ENCODE measurements at places on chromosomes 2 and 18.
A peak's percentile ranks its signal among the peaks of the same experiment; 100 is the strongest.

- no peak for DNase-seq
Observed at GRCh38 chr2:55511508-55512124, 7.9 kb upstream of the CFAP36 start.

DNA sequence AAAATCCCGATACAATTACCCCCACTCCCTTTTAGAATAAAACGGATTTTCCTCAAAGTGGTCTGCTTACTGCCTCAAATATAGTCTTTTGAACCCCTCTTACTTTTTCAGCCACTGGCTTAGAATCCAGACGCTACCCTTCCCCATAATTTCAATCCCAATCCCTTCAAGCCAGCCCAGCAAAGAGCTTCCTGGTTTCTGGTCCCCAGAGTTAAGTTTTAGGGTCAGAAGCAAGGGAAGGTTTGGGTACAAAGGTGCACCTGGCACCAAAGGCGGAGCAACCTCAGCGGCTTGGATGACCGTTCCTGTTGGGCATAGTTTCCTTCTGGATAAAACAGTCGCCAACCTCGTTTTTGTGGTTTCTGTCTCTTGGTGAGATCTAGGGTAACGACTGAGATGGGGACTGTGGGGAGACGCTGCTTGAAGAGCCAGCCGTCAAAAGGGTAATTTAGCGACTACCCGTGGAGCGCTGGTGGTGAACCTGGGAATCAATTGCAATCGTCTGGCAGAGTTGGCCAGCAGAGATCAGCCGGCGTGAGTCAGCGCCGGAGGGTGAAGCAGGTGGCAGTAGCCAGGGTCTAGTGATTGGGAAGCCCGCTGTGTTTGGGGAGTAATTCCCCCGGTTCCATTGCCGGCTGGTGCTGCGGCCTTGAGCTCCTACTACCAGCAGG, 1.6 kb downstream of the FEV start:
- DNase-seq: no peak

GRCh38 chr2:2149379-2149778, 181.7 kb downstream of the MYT1L start:
- no peak for DNase-seq

GRCh38 chr2:132420816-132421805, 4.5 kb downstream of the GPR39 start:
- no peak for DNase-seq

DNA sequence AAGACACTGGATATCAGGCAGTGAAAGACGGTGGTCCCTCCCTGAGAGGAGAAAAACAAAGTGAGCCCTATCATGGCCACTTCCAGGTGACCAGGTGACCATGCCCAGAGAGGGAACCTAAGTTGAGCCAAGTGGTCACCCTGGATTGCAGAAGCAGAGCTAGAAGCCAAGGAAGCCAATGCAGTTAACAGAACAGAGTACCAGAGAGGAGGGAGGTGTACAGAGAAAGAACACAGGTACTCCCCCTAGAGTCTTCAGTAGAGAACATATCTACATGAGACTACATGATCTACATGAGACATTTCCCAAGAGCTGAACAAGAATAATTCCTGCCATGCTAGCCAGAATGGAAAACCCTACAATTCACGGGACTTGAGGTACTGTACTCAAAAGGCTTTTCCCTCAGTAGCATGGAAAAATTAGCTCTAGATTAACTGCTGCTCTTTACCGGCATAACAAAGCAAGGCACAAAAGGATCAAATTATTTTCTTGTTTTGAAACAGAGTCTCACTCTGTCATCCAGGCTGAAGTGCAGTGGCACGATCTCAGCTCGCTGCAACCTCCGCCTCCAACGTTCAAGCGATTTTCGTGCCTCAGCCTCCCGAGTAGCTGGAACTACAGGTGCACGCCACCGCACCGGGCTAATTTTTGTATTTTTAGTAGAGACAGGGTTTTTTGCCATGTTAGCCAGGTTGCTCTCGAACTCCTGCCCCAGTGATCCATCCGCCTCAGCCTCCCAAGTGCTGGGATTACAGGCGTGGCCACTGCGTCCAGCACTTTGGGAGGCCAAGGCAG, 23.5 kb downstream of the ROCK2 start:
- no peak for DNase-seq

GRCh38 chr2:28544922-28545589, 49.2 kb downstream of the PLB1 start:
- DNase-seq: peak; percentile 17

DNA sequence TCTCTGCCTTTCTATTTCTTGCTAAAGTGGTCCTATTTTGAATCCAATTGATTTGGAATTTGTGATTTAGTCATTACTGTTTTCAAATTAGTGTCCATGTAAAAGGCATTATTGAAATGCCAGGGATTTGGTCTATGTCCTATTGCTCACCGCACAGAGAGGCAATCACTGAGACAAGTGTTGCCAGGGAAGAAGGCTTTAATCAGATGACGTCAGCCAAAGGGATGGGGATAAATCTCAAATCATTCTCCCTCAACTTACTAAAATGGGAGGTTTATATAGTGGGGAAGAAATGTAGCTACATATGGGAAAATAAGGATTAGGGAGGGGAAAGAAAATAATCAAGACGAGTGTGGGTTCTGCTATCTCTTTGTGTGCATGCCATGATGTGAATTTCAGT, 9.6 kb downstream of the SERPINB12 start:
- no peak for DNase-seq

DNA sequence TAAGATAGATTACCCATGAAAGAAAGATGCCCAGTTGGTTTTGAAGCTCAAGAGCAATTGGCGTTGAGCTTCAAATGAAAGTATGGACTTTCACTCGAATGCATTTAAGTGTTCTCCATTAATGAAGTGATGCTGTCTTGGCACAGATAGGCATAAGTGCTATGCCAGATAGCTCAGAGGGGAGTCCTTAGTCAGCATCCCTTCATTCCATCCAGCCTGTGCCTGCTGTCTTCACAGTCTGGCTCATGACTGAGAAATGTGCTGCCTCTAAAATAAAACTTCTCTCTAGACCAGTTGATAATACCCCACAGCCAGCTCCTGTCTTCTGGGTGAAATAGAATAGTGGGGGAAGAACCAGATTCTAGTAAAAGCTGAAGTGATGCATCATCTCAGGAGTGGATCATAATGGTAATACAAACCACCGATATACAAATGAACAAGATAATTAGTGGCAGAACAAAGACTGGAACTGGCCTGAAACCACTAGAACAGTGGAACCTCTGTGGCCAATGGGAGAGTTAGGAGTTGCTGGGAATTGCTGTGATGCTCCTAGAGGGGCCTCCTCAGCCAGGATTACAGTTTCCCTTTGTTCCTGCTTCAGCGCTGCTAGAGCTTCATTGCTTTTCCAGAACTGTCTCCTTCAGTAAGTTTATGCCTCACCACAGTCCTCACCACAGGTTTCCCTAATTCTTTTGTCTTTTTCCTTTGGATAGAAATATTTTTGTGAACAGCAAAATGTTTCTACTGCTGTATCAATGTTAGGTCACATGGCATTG, 359.3 kb downstream of the KIAA1328 start:
- DNase-seq: no peak

DNA sequence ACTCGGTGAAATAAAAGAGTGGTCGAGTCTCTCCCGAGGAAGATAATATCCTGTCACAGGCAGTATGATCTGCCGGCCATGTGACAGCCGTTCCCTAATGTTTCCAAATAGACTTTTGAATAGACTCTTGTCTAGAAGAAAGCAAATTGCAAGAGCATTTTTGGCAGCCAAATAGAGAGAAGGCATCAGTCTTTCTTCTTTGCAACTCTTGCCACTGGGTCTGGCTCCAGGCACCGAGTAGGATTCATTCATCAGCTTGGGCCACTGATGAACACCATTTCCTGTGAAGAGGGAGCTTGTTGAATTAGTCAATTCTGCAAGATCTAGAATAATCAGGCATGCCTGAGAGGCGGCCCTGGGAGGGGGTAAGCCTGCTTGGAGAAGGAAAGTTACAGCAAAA, 165.6 kb downstream of the KLHL29 start:
- no peak for DNase-seq

DNA sequence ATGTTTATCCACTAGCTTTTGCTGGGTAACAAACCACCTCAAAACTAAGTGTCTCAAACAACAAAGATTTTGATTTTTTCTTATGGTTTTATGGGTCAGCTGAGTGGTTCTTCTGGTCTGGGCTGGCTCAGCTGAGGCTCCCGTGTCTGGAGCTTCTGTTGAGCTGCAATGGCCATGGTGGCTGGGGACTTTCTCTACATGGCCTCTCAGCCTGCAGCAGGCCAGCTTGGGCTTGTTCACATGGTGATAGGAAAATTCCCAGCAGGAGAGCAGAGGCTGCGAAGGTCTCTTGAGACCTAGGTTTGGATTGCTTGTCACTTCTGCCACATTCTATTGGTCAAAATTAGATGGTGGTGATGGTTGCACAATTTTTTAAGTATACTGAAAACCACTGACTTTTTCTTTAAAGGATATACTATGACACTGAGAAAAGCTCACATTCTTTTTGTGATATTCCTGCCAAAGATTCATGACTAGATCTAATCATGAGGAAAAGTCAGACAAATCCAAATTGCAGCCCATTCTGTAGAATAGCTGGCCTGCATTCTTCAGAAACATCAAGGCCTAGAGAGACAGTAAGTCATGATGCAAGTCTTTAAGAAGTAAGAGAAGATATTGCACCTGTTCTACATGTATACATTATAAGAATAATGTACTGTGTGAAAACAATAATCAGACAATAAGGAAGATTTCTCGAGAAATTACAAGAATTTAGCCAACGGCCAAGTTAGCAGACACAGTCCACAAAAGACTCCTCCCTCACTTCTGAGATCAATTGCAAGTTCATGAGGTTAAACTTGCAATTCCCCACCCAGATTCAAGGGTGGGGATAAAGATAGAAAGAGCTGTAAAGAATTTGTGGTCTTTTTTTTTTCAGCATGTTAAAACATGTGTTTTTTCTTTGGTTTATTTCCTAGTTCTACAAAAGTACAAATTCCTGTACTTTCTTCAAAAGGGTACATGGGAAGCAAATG, 35.0 kb upstream of the IL1R2 start:
- DNase-seq: no peak

DNA sequence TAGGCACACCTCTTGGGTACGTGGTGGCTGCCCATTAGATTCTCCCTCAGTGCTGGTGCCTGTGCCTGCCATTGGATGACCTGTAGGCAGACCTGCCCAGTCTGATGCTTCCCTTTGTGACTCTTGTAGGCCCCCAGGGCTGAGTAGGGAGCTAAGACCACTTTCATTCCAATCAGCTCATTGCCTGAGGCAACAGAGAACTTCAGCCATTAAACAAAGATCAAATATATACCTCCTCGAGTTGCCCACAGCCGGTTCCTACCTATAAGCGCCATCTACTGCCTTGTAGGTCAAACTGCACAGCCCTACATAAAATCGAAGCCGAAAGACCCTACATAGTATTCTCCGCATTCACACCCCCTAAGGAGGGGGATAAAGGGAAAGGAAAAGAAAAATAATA, 184.6 kb downstream of the ETAA1 start:
- DNase-seq: no peak

DNA sequence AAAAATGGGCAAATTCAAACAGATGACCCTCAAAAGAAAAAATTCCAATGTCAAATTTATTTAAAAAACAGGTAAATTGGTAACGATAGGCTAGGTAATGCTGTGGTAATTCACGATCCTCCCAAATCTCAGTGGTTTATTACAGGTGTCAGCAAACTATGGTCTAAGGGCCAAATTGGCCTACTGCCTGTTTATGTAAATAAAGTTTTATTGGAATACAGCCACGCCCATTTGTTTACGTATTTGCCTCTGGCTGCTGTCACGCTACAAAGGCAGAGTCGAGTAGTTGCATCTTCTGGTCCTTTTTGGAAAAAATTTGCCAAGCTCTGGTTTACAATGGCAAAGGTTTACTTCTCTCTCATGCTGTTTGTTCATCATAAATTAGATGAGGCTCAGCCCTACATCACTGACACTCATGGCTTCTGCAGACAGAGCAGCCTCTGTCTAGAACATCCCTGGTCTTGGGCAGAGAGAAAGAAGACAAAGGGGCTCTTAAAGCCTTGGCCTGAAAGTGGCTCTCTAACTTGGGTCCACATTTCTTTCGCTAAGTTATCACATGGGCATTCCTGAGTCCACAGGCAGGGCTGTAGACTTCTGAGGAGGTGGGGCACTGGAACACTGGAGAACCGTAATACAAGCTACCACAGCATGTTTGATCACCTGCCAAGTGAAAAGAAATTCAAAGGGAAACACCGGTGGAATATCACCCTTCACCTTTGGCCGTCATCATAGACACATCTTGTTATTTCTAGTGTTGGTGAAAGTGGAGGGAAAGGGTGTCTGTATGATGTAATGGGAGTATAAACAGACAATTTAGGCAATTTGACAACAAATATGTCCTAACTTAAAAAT, 34.8 kb downstream of the SP110 start:
- no peak for DNase-seq

GRCh38 chr2:69082430-69082997, 69.5 kb downstream of the ANTXR1 start:
- no peak for DNase-seq

DNA sequence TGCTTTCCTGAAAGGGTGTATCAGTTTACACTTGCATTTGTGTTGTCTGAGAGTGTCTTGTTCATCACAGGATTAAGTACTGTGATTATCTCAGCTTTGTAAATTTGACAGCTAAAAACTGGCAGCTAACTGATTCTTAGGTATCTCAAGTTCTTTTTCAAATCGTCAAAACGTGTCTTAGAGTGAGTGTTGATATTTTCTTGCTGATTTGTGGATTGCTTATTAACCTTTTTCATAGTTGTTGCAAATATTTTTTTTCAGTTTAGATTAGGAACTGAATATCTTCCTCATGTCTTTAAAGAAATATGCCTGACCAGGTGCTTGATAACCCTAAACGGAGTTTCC, 41.9 kb downstream of the LRRFIP1 start:
- no peak for DNase-seq

GRCh38 chr2:192162392-192163042, 32.2 kb downstream of the TMEFF2 start:
- peak; percentile 34 for DNase-seq

GRCh38 chr18:41324020-41324791, 630.8 kb upstream of the PIK3C3 start:
- no peak for DNase-seq

- DNase-seq: no peak
Observed at GRCh38 chr18:65049586-65049985, 701.2 kb upstream of the CDH7 start.

Data from stimulated activated CD8-positive, alpha-beta memory T cell treated with anti-CD3 and anti-CD28 coated beads, Interleukin-2, amount 100 ng/mL, for 48 hours (primary cell).